ENCODE measurements at places on chromosomes 1 and 21.

DNA sequence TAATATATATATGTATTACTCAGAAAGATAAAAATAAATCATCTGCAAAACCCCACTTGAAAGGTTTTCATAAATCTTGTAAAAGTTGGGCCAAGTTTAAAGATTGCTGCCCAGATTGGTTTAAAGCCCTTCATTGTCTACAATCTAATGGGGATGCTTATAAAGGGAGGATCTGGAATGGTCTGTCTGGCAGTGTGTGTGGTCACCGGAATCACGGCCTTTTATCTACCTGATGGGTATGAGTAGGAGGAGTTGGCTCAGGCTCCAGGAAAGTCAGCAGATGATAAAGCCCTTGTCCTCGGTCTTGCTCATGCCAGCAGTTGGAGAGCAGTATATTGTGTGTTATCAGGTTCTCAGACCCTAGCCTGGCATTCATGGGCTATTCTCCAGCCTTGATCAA is 197.7 kb downstream of the ROR1 start:
- no peak for DNase-seq

DNA sequence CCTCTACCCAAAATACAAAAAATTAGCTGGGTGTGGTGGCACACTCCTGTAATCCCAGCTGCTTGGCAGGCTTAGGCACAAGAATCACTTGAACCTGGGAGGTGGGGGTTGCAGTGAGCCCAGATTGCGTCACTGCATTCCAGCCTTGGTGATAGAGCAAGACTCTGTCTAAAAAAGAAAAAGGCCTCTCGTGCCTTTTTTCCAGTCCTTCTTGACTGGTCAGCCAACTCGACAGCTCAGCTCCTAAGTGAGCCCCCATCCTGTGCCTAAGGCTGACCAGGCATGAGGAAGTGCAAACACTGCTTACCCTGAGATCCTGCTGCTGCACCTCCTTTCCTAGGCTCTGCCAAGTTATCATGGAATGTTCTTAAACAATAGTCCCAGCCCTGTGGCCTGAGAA is 10.1 kb upstream of the PROK1 start:
- DNase-seq, result no peak

DNA sequence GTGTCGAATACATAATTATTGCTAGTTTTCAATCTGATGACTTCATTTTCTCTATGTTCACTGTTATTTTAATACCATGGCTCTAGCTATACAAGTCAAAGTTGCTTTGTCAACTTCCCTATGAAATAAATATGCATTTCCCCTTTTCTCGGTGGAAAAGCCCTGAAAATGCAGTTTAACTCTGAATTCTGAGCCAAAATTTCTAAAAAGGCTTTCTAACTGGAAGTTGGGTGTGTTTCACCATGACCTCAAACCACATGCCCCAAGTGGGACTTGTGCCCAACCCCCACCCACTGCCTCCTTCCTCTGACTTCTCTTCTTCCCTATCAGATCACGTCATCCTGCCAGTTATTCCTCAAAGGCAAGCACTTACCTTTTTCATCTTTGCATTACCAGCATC is 8.9 kb downstream of the MKNK1 start:
- no peak for DNase-seq

DNA sequence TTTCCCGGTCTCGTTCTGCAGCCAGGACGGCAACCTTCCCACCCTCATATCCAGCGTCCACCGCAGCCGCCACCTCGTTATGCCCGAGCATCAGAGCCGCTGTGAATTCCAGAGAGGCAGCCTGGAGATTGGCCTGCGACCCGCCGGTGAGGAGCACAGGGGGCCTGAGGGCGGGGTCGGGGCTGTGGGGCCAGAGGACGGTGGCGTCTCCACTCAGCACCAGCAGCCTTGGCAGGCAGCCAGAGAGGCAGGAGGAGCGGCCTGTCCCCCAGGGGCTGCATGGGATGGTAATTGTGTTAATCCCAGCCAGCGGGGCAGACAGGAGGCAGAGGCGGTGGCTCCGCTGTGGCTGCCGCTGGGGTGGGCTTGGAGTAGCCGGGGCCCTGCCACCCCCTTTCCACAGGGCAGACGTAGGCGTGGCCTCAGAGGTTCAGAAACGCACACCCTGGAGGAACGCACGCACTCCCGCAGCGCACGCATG is 12.1 kb downstream of the SAMD11 start:
- no peak for DNase-seq

GRCh38 chr21:45033791-45034555 is 40.4 kb upstream of the ADARB1 start:
- no peak for DNase-seq

GRCh38 chr1:89363638-89364536 is at the start of gene GBP6:
TSS of gene GBP6 (plus strand) at chr1:89364059. CDS start at chr1:89368552, 4,493 bp downstream.
- no peak for DNase-seq
